Renal cortex interstitium (tissue), 15 donors: ENCODE measurements at places on chromosomes 6 and 20. TPM values are rescaled to one million over a fixed set of nuclear protein-coding genes. Genes with fewer than 3 reads are reported as not detected.

Gene ENPP5
- polyA plus RNA-seq: 18.7 TPM

Gene BCAS4
- 5.9 TPM for polyA plus RNA-seq

Gene MUC21
- not detected for polyA plus RNA-seq

Gene SMLR1
- 3.1 TPM for polyA plus RNA-seq

Gene NRN1
- polyA plus RNA-seq: 6.2 TPM

Gene ARHGAP40
- polyA plus RNA-seq: 0.39 TPM

Gene EYS
- 0.69 TPM for polyA plus RNA-seq

Gene SIRPB1
- 1.1 TPM for polyA plus RNA-seq

Gene SPEF1
- 1.3 TPM for polyA plus RNA-seq

DNA sequence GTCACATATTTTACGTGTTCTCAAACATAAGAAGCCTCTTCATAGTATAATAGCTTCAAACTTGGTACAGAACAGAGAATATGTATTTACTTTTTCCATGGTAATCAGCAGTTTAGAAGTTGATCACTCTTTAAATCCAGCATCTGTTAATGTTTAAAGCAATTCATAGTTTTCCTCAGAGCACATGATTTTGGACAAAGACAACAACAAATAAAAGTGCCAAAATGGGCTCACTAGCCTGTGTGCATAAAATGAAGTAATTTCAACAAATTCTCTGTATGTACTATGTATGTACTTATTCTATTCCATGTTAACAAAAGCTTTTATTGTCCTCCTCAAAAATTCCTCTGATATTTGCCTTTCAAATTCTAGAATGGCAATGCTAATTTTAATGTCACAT is 38.1 kb upstream of the UST start:
- no peak for DNase-seq

- no peak for DNase-seq
Observed at GRCh38 chr6:159036673-159037072, 8.1 kb downstream of the TAGAP start.

- DNase-seq: no peak
Observed at GRCh38 chr20:11808841-11809240, 108.9 kb upstream of the BTBD3 start.

GRCh38 chr6:132128424-132128823 is 177.3 kb upstream of the CCN2 start:
- no peak for DNase-seq

DNA sequence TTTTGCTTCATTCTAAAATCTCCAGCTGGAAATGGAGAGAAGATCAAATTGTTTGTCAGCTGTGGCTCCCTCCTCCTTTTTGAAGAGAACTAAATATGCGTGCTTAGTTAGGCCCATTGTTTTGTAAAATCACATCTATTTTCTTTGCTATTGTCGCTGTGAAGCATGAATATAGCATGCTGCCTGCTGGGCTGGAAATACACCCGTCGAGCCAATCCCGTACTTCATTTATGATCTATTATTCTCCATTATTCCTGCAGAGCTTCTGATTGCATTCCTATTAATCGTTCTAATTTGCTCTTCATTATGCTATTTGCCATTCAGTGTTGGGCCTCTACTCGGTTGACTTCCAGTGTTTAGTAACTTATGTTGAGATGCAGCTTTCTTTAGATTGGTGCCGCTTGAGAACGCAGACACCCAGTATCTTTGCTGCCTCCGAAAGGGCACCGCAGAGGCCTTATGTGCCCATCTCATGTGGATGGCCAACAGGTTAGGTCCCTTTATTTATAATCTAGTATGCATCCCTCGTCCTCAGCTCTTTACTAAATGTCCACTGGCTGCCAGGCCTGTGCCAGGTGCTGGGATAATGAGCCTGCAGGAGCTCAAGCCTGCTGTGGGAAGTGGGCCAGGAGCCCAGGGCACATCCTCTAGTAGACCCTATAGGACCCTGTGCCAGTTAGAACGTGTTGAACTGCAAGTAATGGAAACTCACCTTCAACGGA is 45.6 kb downstream of the FAM50B start:
- DNase-seq: no peak

DNA sequence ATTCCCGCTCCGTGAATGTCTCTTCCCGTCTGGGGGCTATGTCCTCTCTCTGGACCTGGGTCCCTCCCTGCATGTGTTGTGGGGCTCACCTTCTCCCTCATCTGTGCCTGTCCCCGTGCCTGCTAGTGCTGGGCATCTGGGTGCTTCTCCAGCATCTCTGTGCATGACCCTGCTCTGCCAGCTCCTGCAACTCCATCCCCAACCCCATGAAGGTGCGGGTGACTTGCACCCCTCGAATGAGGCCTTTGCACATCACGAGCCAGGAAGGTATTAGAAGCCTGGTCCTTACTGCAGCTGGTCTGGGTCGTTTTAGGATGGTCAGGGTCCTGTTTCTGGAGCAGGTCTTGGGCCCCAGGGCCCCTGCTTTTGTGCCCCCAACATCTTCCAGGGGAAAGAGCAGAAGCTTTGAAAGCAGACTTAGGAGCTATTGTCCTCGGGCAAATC is 109.7 kb downstream of the AGPAT4 start:
- no peak for DNase-seq

DNA sequence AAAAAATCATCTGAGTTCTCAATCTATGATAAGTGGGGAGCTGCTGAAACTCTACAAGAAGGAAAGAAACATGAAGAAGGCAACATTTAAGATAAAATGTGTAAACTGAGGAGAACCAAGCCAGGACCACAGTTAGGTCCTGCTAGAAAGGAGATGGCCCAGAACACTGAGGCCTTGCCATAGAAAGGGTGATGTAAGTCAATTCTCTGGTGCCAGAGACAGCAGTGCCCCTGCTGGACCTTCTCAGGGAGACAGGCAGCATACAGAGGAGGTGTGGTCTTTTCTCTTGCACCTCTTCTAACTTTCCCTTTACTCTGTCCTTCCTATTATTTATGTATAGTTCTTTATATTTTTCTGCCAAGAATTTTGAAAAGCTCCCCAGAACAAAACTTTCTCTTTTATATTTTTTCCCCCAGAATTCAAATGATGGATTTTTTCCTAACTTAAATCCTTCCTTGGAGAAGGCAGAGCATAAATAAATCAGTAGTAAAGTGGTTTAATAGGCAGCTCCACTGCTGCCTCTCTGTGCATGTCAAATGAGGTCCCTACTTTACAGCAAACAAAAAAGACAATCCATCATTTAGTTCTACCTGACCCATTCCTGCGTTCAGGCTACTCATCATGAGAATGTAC is 9.0 kb downstream of the UQCC2 start:
- DNase-seq: no peak

- DNase-seq: no peak
Observed at GRCh38 chr6:8182902-8183665, 80.7 kb upstream of the EEF1E1 start.

DNA sequence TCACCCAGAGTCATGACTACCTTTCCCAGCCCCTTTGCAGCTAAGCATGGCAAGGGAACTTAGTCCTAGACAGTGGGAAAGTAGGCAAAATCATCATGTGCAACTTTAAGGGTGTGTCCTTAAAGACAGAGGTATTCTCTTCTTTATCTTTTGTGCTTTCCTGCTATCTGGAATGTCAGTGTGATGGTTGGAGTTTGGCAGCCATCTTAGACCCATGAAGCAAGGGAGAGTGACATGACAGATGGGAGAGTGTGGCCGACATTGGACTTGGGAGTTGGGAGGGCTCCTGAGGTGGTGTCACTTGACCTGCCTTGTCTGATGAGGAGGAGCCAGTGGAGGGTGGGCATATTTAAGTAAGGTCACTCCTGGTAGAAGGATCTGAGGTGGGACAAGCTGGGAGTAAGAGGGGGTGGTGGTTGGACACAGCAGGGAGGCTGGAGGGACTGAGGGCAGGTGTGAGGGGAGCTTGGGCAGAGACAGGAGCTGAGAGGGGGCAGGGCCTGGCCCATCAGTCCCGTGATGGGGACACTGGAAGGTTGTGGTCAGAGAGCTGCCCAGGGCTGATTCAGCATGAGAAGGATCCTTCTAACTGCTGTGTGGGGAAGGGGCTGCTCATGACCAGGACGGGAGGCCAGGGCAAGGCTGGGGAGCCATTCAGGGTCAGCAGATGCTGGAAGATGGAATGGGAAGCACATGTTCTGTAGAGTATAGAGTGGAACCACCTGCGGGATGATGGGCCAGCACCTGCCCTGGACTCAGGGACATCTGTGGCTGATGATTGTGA is 29.5 kb upstream of the SULF2 start:
- no peak for DNase-seq

DNA sequence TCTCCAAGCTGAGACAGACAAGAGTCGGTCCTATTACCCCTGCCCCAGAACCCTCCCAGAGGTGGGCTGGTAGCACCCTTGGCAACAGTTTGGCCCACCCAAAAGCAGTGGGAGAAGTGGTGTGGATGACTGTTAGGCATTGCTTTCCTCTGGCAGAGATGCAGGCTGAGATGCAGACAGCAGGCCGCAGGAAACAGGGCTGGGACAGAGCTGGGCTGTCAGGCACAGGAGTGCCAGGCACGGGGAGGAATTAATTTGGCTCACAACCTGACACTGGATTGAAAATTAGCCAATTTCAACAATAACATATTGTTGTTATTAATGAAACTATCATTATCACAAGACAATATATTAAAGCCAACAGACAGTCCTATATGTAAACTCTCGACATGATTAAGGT is 15.7 kb upstream of the SIRT5 start:
- no peak for DNase-seq

- DNase-seq: no peak
Observed at GRCh38 chr6:118810420-118811027, 83.4 kb upstream of the ASF1A start.

DNA sequence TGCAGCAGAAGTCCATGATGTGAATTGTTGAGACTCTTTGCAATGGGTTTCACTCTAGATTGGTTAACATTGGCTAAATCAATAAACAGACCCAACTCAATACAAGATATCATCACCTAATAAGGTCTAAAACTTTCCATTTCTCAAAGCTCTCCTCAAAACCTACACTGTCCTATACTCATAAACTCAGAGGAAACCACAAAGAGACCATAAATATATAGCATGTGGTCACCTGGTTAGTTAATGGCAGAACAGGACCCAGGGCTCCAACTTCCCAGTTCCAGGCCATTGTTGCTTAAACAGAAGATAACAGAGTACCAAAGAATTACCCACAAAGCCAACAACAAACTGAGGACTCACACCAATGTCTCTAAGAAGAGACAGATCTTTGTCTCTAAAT is 12.0 kb downstream of the RTN4IP1 start:
- DNase-seq: no peak

DNA sequence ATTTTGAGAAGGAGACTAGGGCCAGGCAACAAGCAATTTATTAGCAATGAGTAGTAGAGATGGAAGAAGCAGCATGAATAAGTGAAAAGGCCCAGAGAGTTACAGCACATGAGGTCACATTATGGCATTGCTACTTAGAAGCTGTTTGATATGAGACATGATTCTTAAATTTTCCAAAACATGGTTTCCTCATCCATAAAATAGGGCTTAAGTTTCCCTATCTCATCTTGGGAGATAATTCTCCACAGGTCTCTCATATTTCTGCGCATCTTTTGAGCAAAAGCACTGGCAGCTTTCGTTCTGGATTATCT is 656.1 kb downstream of the EPHA7 start:
- no peak for DNase-seq

GRCh38 chr20:61998343-61999121 is 67.1 kb downstream of the TAF4 start:
- no peak for DNase-seq

DNA sequence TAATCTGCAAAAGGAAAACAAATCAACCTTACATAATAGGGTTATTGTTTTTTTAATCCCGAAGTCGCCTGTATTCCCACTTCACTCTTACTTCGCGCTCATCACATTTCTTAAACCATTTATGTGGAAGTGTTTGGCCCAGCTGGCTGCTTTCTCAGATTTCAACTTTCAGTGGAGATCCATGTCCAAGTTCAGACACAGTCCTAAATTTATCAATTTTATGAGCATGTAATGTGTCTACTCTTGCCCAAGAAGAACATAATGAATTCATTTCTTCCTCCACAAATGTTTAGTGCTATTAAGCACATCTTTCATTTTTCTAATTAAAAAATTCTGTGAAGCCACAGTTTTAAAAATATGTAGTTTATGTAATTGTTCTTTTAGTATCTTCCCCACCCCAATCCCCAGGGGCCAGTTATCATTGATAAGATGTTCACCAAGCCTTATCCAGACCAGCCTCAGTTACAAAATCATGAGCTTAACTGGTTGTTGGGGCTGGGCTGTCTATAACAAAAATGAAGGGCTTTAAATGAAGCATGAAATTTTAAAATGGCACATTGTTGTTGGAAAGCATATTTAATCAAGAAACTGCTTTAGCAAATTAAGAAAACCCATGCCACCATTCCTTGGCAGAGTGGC is 151.7 kb downstream of the UST start:
- DNase-seq: peak; percentile 33

DNA sequence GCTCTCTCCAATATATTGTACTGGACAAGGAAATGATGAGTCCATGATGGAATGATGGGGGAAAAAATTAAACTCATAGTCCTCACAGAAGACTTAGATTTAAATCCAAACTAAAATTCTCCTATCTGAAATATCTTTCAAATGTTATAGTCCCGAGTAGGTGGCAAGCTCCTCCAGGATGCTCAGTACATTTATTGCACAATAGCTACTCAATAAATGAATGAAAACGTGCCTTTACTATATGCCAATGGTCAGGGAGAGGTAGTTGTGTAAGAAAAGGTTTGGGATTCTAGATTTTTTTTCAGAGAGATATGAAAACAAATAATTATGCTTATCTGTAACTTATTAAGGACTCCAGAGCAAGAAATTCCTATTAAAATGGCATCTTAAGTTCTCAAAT is 32.8 kb downstream of the HS3ST5 start:
- no peak for DNase-seq

GRCh38 chr6:6916598-6916997 is 191.2 kb upstream of the RREB1 start:
- no peak for DNase-seq

DNA sequence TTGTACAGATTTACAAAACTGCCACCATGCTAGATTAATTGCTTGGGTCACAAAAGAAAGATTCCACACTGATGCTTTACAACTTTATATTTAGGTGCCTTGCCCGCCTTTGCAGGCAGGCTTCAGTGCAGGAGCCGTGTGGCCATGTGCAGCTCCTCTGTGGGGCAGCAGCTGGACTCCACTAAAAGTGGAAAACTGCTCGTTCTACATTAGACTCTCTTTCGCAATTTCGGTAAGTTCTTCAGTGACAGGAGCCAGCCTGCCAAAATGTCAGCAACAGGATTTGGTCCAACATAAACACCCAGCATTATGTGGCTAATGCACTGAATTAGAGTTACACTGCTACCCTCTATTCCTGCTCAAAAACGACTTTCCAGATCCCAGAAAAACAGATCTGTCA is 174.4 kb upstream of the KCNK16 start:
- DNase-seq: peak; percentile 80

DNA sequence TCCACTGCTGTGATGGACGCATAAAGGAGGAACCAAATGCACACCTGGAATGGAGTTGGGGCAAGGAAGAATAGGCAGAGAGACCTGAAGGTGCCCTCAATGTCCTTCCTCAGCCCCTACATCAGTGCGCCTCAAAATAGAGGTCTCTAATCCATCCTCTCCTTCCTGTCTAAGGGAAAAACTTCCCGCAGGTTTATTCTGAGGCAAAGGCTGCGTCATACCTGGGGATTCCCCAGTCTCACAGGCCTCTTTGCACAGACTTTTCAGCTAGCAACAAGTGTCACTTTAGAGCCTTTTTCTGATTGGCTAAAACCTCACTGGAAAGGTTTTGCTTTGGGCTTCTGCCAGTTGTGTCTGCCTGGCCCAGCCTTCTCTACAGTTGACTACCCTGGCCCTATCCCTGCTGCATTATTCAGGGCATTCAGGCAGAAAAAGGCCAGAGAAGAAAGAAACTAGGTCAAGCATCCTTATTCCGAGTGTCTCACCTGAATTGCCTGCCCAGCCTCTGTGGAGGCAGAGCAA is 1.8 kb upstream of the HLA-DQB1 start:
- peak; percentile 25 for DNase-seq
